ENCODE measurements at places on chromosomes 7 and 10.
A peak's percentile ranks its signal among the peaks of the same experiment; 100 is the strongest.

GRCh38 chr10:89789188-89789877, 87.9 kb downstream of the KIF20B start:
- no peak for DNase-seq

DNA sequence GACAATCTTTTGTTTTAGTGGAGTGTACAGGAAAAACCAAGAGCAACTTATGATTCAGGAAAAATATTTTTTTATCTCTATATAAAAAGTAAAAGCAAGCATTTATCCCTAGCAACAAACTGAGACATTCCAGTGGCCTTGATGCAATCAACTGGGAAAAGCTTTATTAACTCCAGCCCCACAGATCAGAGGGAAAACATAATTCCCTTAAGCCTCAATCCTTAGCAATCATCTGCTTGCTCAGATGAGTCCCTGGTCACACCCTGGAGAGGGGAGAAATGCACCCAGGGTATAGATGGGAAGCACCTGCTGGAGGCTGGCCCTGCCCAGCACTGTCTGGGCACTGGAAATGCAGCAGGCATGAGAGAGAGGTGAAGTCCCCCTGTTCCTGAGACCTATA, 636.6 kb downstream of the TNS3 start:
- no peak for DNase-seq

GRCh38 chr7:127392182-127392565, 334 bp downstream of the ZNF800 start:
- DNase-seq = peak; percentile 24

- no peak for DNase-seq
Measured at GRCh38 chr10:68559841-68560185, 324 bp upstream of the TET1 start.

DNA sequence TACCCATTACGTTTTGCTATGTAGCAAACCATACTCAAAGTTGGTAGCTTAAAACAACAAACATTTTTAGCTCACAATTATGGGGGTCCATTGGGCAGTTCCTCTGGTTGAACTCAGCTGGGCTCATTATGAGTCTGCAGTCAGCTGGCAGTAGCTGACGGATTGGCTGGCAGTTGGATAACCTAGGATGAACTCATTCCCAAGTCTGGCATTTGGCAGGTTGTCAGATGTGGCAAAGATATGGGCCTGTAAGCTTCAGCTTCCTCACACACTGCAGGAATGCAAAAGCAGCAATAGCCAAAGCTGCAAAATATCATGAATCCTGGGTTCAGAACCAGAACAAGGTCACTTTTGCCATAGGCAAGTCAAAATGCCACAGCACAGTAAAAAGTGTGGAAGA, 412.2 kb upstream of the SORCS1 start:
- peak; percentile 61 for DNase-seq

DNA sequence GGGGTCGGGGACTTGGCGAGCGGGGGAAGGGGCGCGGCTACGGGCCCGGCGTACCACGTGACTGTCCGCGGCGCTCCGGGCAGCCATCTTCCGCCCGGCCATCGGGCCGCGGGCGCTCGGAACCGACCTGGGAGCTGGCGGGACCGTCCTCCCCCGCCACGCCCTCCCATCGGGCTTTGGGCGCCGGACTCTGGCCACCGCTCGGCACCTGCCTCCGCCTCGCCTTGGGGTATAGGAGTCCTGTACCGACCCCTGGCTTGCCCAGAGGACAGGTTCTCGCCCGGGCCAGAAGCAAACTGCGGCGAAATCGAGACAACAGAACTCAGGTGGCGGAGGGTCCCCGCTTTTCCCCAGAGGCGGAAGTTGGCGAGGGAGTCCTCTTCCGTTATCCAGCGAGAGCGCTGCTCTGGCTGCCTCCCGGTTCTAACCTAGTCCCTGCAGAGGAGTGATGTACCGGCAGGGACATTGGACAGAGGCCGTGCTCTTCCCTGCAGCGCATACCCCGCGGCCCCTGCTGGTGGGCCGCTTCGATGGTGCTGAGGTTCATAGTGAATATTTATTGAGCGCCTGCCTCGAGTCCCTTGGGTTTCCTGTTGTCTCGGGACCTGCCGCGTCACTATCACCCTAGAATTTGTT, 1.2 kb upstream of the SGMS1 start:
- peak; percentile 60 for DNase-seq

DNA sequence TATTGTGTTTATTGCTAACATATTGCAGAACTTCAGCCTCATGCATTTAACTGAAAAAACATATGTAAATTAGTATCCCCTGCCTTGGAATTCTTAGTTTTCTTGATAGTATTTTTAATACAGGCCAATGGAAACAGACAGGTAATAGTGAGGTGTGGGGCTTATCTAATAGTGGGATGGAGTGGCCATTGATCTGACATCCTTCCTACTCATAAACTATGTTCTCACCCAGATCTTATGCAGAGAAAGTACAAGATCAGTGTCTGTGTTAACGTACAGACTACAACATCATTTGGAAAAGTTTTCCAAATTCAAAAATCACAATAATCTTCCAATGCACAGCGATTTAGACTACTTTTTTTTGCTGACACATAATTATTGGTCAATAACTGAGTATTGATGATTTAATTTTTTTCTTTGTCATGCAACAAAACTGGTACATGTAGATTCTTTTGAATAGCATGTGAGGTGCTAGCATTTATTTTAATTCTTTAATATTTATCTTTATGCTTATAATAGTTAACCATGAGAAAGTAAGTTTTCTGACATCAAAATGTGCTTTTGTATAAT, 9.7 kb downstream of the CD36 start:
- DNase-seq = no peak

DNA sequence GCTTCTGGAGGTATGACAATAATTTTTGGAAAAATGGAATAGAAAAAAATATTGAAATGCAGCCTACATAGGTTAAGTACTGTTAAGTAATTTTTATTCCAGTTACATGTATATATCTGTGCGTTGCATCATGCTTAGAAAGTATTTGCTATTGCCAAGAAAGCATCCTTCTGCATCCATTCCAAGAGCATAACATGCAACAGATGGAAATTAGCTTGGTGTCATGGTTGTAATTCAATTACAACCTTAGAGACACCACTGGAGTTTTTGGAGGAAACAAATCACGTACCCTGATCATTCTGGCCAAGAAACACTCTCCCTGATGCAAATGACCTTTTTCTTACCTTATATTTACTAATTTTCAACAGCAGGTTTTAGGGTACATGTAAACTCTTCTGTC, 1.7 kb downstream of the AKR1B1 start:
- no peak for DNase-seq

- DNase-seq = no peak
Measured at GRCh38 chr10:74011770-74012169, 13.9 kb downstream of the VCL start.

- no peak for DNase-seq
Measured at GRCh38 chr7:104963991-104964385, 50.0 kb upstream of the KMT2E start.

GRCh38 chr10:76398043-76398710, 966.8 kb downstream of the LRMDA start:
- peak; percentile 96 for DNase-seq

DNA sequence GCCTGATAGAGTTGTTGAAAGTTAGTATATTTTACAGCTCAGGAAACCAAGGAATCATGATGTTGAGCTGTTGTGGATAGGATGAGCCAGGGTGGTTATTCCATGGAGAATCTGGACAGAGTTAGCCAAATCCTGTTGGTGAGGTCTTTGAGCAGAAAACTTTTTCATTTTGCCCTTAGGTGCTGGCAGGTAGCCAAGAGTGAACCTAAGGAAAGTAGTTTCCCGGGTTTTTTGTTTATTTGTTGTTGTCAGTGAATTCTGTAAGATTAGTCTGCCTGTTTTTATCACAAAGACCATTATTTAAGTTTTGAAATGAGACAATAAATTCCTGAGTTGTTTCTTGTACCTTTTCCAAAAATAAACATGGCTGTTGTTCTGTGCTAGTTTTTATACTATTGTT, 61.0 kb downstream of the GALNT11 start:
- DNase-seq = no peak

- DNase-seq = no peak
Measured at GRCh38 chr10:125147971-125148439, 12.4 kb downstream of the CTBP2 start.

GRCh38 chr7:55021053-55021452, 2.2 kb downstream of the EGFR start:
- DNase-seq = no peak

DNA sequence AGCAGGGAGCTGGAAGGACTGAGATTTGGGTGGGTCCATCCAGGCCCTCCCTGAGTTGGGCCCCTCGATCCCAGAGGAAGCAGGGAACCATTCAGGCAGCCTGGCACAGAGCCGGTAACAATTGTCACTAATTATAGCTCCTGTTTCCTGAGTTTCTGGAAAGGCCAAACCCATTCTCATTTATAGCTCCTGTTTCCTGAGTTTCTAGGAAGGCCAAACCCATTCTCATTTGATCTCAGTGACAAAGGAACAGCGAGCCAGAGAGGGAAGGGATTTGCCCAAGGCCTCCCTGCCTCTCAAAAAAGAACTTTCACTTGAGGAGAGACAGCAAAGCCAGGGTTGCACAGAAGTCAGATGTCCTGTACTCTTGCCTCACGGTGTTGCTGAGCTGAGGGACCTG, 521.9 kb downstream of the TYW1 start:
- no peak for DNase-seq

- DNase-seq = no peak
Measured at GRCh38 chr7:21276471-21277035, 151.3 kb upstream of the SP4 start.

- no peak for DNase-seq
Measured at GRCh38 chr7:91835826-91836368, 44.6 kb downstream of the MTERF1 start.

- no peak for DNase-seq
Measured at GRCh38 chr7:23196306-23196705, 14.5 kb downstream of the NUP42 start.

DNA sequence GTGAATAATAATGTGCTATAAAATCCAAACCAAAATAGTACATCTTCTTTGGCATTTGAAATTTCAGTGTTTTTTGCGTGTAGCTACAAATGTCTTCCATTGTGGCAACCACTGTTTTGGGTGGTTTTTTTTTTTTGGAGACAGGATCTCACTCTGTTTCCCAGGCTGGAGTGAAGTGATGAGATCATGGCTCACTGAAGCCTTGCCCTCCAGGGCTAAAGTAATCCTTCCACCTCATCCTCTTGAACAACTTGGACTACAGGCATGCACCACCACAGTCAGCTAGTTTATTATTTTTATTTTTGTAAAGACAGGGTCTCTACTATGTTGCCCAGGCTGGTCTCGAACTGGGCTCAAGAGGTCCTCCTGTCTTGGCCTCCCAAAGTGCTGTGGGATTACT, 455.1 kb downstream of the AUTS2 start:
- no peak for DNase-seq

DNA sequence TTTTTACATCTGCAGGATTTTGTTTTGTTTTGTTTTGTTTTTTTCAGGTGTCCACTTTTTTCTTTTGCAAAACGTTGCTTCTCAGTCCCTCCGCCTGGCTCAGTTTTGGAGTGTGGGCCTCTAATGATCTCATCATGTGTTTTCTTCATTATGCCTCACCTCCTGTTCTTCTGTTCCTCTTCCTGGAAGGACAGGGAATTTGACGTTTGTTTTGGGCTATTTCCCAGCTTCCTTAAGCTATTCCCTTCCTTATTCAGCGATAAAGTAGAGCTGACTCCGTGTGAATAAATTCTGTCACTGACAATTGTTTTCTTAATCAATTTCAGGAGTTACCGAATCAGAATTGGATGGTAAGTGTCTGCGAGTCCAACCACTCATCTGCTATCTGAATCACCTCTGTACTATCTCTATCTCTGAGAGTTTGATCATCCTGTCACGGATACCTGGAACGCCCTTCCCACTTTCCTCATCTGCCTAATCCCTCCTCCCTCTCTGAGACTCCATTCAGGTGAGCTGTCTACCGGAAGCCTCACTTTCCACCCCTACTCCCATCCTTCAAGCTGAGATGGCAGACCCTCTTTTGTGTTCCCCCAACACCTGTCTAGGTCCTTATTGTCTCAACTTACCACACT, 218.4 kb downstream of the GATA3 start:
- DNase-seq = no peak

DNA sequence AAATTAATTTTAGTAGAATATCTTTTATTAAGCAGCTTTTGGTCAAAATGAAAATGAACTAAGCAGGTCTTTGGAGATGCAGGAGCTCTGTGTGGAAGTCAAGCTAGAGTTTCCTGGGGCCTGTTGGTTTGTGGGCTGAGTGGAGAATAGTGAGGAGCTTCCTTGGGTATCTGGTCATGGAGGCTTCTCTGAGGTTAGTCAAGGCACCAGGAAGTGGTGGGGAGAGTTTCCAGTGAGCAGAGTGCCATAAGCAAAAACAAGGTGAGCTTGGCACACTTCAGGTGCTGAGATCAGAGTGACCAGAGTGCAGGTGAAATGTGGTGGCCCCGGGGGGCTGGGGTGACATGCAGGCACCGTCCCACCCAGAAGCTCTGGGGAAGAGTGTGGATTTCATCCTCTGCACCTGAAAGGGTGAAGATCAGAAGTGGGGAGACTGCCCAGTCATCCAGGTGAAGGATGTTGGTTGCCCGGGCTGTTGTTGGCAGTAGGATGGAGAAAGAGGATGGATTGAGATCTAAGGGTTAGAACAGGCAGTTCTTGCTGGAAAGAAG, 77.4 kb downstream of the WDR37 start:
- DNase-seq = no peak

DNA sequence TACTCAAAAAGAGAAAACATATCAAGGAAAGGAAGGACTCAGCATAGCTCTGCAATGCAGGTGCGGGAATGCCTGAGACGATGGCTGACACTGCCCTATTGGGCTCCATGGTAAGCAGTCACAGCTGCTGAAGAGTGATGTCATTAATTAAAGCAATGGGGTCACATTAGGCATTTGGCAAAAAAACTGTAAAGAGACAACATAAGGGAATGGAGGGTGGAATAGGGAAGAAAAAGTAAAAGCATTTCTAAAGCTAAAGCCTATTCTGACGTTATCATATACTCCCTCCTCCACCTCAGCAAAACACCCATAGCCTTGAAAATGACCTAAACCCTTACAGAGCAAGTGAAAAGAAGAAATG, 38.5 kb upstream of the SPOCK2 start:
- no peak for DNase-seq

DNA sequence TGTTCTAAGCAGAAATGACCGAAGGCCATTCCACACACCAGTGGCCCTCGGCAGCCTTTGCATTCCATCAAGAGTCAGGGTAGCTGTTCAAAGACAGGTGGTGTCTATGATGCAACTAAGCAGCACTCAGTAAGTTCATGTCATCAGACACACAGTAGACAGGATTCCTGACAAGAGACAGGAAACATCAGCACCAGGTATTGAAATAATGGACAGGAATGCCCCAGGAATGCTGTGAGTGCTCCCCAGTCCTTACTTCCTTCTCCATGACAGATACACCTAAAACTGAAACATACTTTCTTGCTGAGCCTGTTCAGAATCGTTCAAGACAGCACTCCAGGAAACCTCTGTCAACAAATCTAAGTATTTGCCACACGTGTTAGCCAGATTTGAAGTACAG, 204.4 kb downstream of the TPST1 start:
- DNase-seq = no peak

GRCh38 chr10:69202332-69202731, 17.8 kb upstream of the HKDC1 start:
- peak; percentile 21 for DNase-seq

DNA sequence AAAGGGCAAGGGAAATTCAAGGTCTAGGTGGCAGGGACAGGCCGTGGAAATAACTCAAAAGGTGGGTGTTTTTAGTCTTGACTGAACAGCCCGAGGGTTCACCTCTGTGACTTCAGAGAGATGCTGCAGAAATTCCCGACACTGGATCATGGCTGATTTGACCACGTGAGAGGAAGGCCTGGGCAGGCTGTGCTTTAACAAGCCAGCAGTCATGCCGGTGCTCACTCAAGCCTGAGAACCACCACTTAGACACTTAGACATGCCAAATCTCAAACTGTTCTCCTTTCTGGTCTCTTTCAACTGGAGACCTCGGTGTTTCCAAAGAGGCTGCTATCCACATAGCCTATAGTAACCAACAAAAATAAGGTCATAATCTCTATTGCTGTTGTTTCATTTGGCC, 15.4 kb downstream of the TECTB start:
- no peak for DNase-seq
